ENCODE measurements at places on chromosomes 12 and 14. TPM values are rescaled to one million over a fixed set of nuclear protein-coding genes. Genes with fewer than 3 reads are reported as not detected.

Gene PPP1R13B
- 2.9 TPM for total RNA-seq

Gene CAND1
- 79.8 TPM for total RNA-seq

Gene SOCS2
- 5.7 TPM for total RNA-seq

Gene KLRK1
- total RNA-seq = not detected

Gene SLCO1B3
- total RNA-seq = 2.6 TPM

- DNase-seq = no peak
These were observed 43.9 kb upstream of the CHPT1 start for GRCh38 chr12:101653503-101653902.

DNA sequence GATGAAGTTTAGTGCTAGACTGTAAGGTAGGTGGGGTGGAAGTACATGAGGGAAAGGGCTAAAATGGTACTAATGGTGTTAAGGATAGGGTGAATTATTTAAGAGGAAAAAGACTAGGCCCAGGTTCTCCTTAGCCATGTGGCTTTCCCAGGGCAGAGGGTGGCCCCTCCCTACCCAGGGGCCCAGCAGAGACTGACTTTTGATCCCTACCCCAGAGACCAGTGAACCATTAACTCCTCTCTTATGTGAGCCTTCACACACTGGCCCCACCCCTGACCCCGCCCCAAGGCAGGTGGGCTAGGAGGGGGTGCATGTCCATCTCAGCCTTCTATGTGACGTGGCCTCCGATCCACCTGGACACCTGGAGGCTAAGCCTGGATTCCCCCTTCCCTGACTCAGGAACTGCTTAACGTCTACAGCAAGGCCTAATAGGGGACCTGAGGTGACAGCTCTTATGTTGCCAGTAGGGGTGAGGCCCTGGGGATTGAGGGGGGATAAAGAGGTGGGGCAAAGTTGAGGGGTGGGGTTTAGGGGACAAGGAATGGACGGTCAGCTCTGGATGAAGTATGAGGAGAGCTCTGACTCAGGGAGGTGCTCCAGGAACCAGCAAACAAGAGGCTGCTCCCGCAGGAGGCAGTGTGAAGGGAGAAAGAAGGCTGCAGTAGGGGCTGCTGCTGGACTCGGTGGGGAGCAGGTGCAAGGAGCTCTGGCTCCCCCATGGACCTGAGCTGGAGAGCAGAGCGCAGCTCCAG lies 757 bp downstream of the SLC39A5 start:
- no peak for DNase-seq

GRCh38 chr14:54451961-54452360 lies 10.8 kb upstream of the CNIH1 start:
- DNase-seq = no peak

GRCh38 chr14:59294662-59294992 lies 106.2 kb downstream of the DAAM1 start:
- peak; percentile 37 for DNase-seq

- peak; percentile 89 for DNase-seq
These were observed 484.4 kb downstream of the ATP23 start for GRCh38 chr12:58425481-58426392.

GRCh38 chr12:130981074-130981742 lies 27.5 kb downstream of the ADGRD1 start:
- DNase-seq = no peak

DNA sequence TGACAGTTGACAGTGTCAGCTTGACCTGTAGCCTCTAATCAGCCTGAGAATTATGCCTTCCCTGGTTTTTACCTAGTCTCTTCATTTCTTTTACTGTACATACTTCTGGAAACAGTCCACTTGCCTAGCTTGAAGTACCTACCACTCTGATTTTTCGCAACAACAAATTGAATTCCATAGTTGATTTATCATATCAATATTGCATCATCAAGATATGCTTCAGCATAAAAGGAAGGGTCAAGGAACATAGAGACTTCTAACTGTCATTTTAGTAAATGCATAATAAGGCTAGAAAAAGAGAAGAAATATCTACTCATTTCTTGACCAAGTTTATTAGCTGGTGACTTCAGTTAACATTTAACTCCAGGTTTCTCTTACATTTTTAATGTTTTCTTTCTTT lies 174.2 kb upstream of the FAR2 start:
- no peak for DNase-seq

GRCh38 chr12:57541717-57542116 lies 5.3 kb downstream of the DCTN2 start:
- DNase-seq = no peak

GRCh38 chr12:41652981-41653380 lies 464.9 kb downstream of the PDZRN4 start:
- peak; percentile 21 for DNase-seq

DNA sequence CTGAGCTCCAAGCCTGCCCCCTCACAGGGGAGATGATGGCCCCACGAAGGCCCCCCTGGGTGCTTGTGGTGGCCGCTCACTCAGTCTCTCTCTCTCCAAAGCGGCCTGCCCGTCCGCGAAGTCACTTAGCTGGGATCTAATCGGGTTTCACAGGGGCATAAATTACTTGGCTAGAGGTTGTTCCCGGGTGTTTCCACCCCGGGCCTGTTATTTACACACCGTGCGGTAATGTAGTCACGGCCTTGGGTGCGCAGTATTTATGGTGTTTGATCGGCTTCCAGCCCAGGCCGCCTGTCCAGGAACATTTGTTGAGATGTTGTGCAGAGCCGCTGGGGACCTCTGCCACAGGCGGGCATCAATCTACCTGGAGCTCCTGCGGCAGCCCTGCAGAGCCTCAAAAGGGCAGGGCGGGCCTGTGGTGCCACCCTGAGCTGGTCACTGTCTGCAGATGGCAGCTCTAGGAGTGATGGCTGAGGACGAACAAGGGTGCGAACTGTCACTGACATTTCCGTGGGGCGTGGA lies 91.2 kb downstream of the KIF26A start:
- DNase-seq = no peak

All from H4 (cell line).